ENCODE measurements at places on chromosomes 7 and 10. TPM values are rescaled to one million over a fixed set of nuclear protein-coding genes. Genes with fewer than 3 reads are reported as not detected.

DNA sequence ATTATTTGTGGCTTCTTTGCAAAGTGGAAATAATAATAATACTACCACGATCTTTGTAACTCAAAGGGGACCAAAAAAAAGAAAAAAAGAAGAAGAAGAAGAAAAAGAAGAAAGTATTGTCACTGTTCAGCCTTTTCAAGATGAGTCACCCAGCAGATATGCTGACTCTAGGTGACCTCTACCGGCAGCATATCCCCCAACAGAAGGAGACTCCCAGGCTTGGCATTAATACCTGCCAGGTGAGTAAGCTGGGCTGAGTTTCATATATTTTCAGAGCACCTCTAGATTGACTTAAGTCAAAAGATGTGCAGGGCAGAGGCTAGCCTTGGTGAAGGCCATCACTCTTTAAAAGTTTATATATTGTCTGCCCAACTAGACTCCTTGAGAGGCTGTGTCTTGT is 30.4 kb upstream of the GPR26 start:
- no peak for DNase-seq

The PDZD7 gene
- total RNA-seq = 0.83 TPM

The CALY gene
- total RNA-seq = not detected

GRCh38 chr10:117768333-117769042 is 225.9 kb downstream of the EMX2 start:
- DNase-seq = no peak

- no peak for DNase-seq
These were observed 6.1 kb upstream of the SCRN1 start for GRCh38 chr7:29995652-29996051.

Measured in posterior vena cava (tissue), 2 donors.